ENCODE measurements at places on chromosomes 5 and 9.

DNA sequence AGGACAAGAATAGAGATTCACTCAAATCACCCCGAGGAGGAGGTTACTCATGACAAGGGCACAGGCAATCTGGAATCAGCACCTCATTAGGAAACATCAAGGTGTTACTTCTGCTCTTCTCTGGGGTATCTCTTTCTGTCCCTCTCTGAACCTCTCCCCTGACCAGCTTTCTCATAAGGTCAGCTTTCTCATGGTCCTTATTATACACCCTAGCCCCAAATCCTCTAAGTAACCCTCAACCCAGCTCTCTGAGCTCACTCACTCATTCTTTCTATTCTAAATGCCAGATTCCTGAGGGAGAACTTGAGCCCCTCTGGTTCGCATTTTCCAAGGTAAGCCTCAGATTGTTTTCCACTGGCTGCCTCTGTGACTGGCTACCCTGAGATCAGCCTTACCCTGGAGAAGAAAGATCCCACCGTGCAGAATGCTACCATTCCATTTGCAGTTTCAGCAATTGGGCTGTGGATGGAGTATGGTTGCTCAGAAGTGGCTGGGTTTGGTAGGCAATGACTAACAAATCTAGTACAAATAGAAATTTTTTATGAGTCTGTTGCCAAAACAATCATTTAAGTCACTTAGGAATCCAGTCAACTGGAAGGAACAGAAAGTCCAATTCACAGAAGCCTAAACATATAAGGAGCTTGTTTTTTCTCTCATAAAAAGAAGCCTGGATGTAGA, 9.0 kb upstream of the TIMD4 start:
- no peak for DNase-seq

DNA sequence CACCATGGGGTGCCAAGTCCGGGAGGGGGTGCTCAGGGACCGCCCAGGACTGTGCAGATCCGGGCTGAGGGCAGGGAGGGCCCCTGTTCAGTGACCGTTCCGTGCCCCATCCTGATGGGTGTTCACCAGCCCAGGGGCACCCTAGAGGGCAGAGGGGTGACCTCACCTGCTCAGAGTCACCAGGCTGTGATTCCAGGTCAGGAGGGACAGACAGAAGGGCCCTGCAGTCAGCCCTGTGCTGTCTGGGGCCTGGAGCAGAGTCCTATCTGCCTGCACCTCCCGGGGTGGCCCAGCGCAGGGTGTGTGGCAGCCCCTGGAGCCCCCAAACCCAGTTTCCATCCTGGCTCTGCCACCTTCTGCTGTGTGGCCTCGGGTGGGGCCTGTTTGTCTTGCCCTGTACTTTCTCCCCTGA, 241.9 kb downstream of the PBX3 start:
- DNase-seq, result no peak

DNA sequence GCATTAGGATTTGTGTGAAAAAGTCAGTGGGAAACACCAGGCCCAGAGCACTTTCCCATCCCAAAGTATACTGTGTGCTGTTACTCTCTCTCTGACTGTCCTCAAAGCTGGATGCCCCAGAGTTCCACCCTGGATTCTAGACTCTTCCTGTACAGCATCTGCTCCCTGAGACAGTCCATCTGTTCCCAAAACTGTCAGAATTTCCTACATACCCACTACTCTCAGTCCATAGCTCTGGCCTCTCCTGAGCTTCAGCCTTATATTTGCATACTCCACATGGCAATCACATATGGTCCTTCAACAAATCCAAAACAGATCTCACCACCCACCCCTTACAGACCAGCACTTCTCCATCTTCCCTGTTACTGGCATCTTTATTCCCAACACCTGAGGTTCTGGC, 9.5 kb downstream of the ELP1 start:
- no peak for DNase-seq

DNA sequence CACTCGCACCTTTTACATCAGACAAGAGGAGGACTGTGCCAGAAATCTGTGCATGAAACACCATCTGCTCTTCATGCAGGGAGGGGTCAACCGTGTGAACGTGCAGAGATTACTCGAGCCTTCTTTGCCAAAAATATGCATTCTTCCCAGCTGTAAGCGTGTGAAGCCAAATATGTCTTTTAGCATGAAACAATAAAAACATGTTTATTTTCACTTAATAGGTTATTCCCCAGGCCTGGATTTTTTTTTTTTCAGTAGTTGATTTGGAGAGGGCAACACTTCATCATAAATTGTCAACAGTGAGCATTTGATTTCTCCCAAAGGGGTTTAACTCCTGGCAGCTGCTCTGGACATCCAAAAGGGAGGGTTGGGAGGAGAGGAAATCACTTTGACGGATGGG, 23.8 kb downstream of the PLAC8L1 start:
- no peak for DNase-seq

DNA sequence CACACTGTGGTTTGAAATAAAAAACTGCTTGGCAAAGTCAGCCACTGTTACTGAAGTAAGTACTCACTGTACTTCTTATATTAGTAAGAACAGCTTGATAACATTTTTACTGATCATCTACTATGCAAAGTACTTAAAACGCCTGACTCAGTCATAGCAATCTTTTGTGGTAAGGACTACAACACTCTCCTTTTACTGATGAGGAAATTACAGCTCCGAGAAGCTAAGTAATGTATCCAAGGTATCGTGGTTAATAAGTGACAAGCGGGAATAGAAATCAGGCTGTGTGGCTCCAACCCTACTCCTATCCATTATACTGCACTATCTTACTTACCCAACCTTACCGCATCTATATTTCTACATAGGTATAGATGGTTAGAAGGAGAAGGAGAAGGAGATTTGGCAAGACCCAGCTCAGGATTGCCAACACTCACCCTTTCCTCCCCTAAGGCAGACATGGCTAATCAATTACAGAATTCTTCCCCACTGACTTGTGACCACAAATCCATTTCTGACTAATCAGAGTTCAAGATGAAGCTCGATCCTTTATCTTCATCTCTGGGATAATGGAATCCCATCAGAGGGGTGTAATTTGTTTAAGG, 281.4 kb downstream of the SPOCK1 start:
- no peak for DNase-seq

- no peak for DNase-seq
Observed at GRCh38 chr5:143576711-143577484, 173.4 kb upstream of the NR3C1 start.

GRCh38 chr5:103867857-103868598, 305.4 kb upstream of the NUDT12 start:
- DNase-seq, result no peak

All from stimulated activated CD8-positive, alpha-beta memory T cell treated with anti-CD3 and anti-CD28 coated beads, Interleukin-15, amount 100 ng/mL, for 4 hours (primary cell).